ENCODE measurements at places on chromosomes 5 and 9.

DNA sequence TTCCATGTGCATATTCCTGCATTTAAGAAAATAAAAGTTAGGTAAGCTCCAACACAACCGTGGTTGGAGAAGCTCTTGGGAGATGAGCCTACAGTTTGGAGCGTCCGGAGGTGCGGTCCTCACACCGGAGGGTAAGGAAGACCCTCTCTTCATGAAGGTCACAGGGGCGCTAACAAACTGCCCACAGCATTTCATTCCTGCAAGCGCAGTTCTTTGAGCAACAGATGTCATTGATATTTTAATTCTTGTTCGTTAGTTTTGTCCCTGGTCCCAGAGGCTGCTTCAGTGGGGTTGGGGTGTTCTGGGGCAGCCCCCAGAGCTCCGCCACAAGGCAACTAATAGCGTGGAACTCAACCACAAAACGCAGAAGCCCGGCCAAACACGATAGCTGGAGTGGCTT is 376.2 kb downstream of the IRX2 start:
- no peak for DNase-seq

- no peak for DNase-seq
Observed at GRCh38 chr9:121185774-121186403, 15.8 kb downstream of the RAB14 start.

DNA sequence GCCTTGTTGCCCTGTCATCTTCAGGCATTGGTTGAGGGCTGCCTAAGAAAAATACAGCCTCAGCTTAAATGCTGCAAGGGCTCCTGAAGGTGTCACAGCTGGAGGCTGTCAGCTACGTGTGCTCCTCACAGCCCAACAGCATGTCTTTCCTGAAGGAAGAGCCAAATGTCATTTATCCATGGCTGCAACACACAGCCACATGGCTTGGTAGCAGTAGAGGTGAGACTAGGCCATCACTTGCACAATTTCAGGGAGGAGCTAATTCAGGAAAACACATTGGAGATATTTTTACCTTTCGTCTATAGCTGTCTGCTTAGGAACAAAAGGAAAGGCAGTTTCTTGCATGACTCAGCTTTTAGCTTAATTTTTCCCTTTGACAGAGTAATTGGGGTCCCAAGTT is 260.7 kb downstream of the SYK start:
- DNase-seq, result no peak

DNA sequence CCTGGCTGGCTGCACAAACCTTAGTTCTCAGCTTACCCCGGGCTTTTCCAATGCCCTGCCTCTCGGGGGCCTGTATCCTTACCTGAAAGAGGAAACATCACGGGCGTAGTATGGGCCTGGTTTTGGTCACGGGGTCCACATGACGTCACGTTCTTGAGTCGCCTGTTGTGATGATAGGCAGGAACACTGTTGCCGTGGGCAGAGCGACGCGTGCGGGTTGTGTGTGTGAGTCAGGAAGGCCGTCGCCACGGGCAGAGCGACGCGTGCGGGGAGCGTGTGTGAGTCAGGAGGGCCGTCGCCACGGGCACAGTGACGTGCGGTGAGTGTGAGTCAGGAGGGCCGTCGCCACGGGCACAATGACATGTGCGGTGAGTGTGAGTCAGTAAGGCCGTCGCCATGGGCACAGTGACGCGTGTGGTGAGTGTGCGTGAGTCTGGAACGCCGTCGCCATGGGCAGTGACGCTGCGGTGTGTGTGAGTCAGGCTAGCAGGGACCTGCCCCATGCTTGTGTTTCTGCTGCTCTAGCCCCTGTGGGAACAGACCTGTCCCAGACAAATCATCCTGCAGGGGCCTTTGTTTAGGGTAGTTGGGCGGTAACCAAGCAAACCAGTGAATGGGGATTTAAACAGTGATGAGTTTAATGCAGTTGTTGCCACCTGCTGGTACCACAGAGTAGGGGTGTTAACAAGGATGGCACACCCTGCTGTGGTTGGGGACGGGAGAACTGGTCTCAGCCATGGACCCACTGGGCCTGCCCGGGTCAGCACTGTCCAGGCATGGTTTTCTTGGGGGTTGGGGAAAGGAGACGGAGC is 19.8 kb downstream of the TRIP13 start:
- DNase-seq, result no peak

DNA sequence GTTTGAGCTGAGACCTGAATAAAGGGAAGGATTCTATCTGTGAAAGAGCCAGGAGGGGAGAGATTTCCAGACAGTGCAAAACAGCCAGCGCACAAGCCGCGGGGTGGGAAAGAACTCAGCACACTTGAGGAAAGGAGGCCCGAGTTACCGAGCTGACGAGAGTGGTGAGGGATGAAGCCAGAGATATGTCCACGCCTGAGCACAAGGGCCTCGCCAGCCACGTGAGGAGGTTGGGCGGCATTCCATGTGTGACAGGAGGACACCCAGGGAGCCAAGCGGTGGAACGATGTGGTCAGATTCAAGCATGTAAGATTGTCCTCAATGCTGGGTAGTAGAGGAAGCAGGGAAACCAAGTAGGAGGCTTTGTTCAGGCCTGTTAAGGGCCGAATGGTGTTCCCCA is 17.0 kb upstream of the SFXN1 start:
- no peak for DNase-seq

GRCh38 chr9:89994988-89995613 is 390.3 kb downstream of the GADD45G start:
- DNase-seq, result no peak

GRCh38 chr9:137449081-137449844 is 8.1 kb upstream of the ENTPD8 start:
- no peak for DNase-seq

DNA sequence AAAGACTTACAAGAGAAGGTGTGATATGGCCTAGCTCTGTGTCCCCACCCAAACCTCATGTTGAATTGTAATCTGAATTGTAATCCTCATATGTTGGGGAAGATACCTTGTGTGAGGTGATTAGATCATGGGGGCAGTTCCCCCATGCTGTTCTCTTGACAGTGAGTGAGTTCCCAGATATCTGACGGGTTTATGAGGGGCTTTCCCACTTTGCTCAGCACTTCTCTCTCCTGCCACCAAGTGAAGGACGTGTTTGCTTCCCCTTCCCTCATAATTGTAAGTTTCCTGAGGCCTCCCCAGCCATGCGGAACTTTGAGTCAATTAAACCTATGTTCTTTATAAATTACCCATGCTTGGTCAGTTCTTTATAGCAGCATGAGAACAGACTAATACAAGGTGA is 49.0 kb downstream of the CDO1 start:
- DNase-seq, result no peak

DNA sequence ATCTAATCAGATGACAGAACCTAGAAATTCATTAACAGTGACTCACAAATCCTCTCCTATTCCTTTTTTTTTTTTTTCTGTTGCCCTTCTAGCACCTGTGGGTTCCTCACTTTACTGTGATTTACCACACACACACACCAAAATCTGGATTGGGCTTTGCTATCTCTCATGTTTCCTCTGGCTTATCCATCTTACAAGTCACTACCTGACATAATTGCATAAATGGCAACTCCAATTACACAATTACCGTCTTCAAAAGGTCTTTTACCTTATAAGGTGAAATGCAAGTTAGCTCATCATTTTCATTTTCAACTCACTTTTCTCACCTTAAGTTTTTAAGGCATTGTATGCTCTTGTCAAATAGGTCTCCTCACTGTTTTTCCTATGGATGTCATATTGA is 426.3 kb upstream of the MEF2C start:
- DNase-seq, result no peak

DNA sequence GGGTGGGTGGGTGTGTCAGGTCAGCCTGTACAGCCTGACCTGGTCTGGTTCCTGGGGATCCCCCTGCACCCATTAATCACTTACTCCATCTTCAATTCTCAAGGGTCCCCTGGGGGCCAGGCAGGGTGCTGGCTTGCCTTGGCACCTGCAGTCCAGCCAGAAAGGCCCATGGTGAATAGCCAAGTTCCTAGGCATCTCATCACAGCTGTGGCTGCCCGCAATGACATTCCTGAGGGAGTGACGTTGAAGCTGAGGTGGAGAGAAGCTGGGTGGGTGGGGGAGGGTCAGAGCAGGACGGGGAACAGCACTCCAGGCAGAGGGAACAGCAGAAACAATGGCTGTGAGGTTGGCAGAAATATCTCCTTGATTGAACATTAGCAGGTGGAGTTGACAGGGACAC is 10.6 kb downstream of the HMCN2 start:
- no peak for DNase-seq

- DNase-seq, result no peak
Observed at GRCh38 chr9:75200892-75201470, 112.7 kb downstream of the OSTF1 start.

DNA sequence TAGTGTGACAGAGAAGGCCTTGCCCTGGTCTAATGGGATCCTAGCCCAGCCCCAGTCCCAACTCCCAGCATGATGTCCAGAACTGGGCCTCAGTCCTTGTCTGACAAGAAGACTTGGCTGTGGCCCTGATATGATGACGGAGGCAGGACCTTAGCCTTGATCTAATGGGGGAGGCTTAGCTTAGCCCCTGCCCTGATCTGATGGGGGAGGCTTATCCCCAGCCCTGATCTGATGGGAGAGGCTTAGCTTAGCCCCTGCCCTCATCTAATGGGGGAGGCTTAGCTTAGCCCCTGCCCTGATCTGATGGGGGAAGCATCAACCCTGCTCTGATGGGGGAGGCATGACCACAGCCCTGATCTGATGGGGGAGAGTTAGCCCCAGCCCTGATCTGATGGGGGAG is 3.7 kb downstream of the PKN3 start:
- DNase-seq, result no peak

- DNase-seq, result no peak
Observed at GRCh38 chr5:27947088-27947487, 908.7 kb upstream of the CDH9 start.

DNA sequence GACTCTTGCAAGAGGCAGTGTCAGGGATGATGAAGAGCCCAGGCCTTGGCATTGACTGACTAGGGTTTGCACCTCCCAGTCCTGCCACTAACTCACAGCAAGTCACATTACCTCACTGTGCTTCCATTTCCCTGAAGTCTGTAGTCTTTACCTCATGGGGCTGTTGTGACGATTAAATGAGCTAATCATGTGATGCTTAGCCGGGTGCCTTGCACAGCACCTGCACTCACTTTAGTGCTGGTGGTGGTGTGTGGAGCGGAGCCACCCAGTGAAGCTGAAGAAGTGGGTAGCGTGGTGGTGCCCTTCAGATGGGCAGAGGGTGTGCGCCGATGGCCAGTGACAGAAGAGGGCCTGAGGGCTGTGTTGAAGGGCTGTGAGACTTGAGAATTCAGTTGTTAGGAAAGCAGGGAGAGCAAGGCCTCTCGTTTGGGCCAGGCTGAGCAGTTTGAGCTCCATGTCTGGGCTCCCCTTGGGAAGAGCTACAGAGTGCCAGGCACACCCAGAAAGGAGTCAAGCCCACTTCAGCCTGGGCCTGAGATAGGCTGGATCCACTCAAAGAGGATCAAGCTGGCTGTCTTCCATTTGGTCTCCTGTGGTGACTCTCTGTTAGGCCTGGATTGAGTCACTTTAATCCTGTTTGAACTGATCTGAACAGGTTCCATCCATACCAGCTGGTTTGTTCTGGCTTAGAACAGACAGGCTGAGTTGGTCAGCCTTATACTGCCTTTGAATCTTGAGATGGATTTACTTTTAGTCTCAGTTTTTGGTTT is 42.5 kb downstream of the RALGPS1 start:
- no peak for DNase-seq

DNA sequence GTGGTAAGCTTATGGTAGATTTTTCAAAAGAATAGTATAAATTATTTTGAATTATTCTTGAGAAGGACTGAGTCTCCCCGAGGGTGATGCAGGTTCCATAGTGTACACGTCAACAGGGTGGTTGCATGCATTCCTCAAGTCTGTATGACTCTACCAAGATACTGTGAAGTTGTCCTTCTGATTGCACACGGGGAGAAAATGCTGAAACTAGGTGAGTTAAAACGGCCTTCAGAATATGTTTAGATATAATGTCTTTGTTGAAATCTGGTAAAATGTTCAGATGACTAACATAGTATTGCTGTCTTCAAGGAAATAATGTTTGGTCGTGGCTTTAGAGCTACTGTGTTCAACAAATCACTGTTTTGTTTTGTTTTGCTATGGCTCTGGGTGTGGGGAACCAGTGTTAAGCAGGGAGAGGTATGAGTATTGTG is 22.4 kb upstream of the TNFAIP8 start:
- no peak for DNase-seq

DNA sequence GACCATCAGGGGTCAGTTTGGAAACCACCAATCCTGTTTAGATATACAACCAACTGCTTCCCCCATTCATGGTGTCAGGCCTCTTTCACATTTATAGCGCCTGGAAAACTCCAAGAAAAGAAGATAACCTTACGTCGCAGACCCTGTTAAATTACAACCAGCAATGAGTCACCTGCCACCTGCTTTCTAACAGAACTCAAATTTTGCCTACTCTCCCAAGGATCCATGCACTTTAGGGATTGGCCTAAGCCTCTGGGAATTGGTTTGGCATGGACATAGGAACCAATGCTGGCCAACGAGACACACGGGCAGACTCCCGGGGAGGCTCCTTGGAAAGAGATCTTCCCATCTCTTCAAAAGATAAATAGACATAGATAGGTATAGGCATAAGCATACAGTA is 87.0 kb downstream of the FEM1C start:
- no peak for DNase-seq

DNA sequence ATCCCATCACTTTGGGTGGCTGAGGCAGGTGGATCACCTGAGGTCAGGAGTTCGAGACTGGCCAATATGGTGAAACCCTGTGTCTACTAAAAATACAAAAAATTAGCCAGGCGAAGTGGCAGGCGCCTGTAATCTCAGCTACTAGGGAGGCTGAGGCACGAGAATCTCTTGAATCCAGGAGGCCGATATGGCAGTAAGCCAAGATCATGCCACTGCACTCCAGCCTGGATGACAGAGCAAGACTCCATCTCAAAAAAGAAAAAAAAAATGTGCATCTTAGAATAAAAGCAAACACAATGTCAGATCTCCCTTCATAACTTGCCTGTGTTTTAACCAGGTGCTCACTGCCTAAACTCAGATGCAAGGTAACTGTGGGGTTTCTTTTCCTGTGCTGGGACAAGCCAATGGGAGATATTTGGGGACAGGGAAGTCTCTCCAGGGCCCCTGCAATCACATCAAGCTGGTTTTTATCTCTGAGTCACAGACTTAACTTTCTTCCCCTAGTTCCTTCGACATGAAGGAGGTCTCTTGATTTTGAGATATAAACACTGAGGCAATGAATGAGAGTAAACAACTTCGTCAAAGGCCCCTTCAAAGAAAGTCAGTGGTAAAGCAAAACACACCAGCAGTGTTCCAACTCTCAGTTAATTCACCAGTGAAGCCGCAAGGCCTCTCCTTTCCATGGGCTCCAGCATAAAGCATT is 99.1 kb downstream of the SNX18 start:
- no peak for DNase-seq

- no peak for DNase-seq
Observed at GRCh38 chr5:93186076-93186682, 394.8 kb downstream of the NR2F1-AS1 start.

DNA sequence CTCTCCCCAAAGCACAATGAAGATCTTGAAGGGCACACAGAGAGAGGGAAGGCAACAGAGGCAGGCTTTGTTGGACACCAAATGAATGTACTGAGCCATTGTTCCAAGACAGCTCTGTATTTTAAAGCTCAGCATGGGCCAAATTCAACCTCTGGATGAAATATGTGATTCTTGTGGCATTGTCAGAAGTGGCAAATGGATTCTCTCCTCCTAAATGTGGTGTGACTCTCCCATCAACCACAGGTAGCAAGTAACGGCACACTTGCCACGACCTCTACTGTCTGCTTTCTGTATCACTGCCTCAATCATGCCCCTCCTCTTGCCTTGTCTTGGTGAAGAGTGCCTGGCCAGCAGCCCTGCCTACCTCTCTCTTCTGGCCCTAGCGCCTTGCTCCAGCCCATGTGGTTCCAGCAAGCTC is 6.1 kb upstream of the MOB3B start:
- no peak for DNase-seq

- no peak for DNase-seq
Observed at GRCh38 chr9:118522093-118523028, 818.2 kb downstream of the TLR4 start.
